ENCODE measurements at places on chromosomes 4 and X. TPM values are rescaled to one million over a fixed set of nuclear protein-coding genes. Genes with fewer than 3 reads are reported as not detected.

DNA sequence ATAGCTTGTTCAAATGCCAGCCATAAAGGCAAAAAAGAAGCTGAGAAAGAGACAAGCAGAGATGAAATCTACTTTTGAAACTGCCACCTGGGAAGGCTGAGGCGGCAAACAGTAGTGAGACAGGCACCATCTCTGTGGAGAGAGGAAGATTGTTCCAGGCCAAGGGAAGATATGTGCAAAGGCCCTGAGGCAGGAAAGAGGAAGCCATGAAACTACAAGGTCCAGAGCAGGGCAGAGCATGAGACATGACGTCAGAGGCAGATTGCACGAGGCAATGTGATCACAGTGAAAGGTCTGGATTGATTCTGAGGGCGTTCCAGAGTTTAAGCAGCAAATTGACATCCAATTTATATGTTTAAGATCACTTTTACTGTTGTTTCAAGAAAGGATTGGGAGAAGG, 226.1 kb downstream of the QDPR start:
- peaks cover 9% of the 10 kb centered on the region for H3K4me1 ChIP-seq
- no peak overlapping the region for H3K4me3 ChIP-seq
- H3K27ac ChIP-seq: no peak overlapping the region
- H3K27me3 ChIP-seq: no peaks in the 10 kb centered on the region
- DNase-seq: no peak
- no peaks in the 10 kb centered on the region for H3K36me3 ChIP-seq

GRCh38 chr4:55781812-55782211, 37.8 kb upstream of the EXOC1L start:
- no peak overlapping the region for H3K27ac ChIP-seq
- no peaks in the 10 kb centered on the region for H3K36me3 ChIP-seq
- no peaks in the 10 kb centered on the region for H3K4me1 ChIP-seq

The TAB3 gene
- 23.2 TPM for total RNA-seq

The PRSS48 gene
- total RNA-seq: not detected

GRCh38 chr4:10105421-10105820, 11.2 kb downstream of the WDR1 start:
- DNase-seq: no peak
- no peaks in the 10 kb centered on the region for H3K27me3 ChIP-seq
- H3K36me3 ChIP-seq: peaks cover 26% of the 10 kb centered on the region
- peak overlapping the region; percentile 83 for H3K27ac ChIP-seq
- no peak overlapping the region for H3K4me3 ChIP-seq
- peaks cover 97% of the 10 kb centered on the region for H3K4me1 ChIP-seq

DNA sequence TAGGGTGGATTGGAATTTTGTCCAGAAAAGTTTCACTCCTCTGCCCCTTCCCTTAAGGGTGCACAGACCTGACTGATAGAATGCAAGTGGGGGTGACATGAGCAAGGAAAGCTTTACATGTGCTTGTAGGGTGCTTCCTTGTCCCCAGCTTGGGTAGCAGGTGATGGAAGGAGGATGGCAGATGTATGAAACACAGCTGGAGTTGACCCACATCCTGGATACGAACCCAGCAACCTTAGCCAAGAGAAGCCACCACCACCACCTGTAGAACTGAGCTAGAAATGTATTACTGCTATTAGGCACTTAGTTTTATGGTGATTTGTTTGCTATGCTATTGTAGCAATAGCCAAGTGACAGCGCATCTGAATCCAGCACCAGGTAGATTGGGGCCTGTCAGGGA, 227.4 kb downstream of the HS3ST1 start:
- no peaks in the 10 kb centered on the region for H3K36me3 ChIP-seq
- no peak overlapping the region for H3K4me3 ChIP-seq
- no peak overlapping the region for H3K27ac ChIP-seq
- H3K4me1 ChIP-seq: no peaks in the 10 kb centered on the region

The FATE1 gene
- total RNA-seq: not detected

The QRFPR gene
- not detected for total RNA-seq

The CXorf65 gene
- not detected for total RNA-seq

- DNase-seq: no peak
- H3K36me3 ChIP-seq: no peaks in the 10 kb centered on the region
- no peak overlapping the region for H3K27ac ChIP-seq
- no peaks in the 10 kb centered on the region for H3K4me1 ChIP-seq
Measured at GRCh38 chrX:73683236-73683859, 120.4 kb downstream of the CHIC1 start.

The LNX1 gene
- total RNA-seq: 47.2 TPM

- no peaks in the 10 kb centered on the region for H3K27me3 ChIP-seq
- no peak for DNase-seq
- no peak overlapping the region for H3K4me3 ChIP-seq
Measured at GRCh38 chr4:2222838-2223237, 19.1 kb downstream of the HAUS3 start.

The PSAPL1 gene
- total RNA-seq: 160 TPM

The IRAK1 gene
- total RNA-seq: 61.5 TPM

The BLTP1 gene
- 88.4 TPM for total RNA-seq

GRCh38 chr4:179196511-179196910, 1754.3 kb upstream of the AGA start:
- no peaks in the 10 kb centered on the region for H3K27me3 ChIP-seq
- no peaks in the 10 kb centered on the region for H3K36me3 ChIP-seq
- no peak overlapping the region for H3K27ac ChIP-seq
- H3K4me1 ChIP-seq: no peaks in the 10 kb centered on the region
- no peak for DNase-seq

GRCh38 chrX:40465735-40466551, 114.8 kb upstream of the ATP6AP2 start:
- H3K36me3 ChIP-seq: no peaks in the 10 kb centered on the region
- no peaks in the 10 kb centered on the region for H3K27me3 ChIP-seq
- no peak overlapping the region for H3K4me3 ChIP-seq
- peaks cover 10% of the 10 kb centered on the region for H3K4me1 ChIP-seq

DNA sequence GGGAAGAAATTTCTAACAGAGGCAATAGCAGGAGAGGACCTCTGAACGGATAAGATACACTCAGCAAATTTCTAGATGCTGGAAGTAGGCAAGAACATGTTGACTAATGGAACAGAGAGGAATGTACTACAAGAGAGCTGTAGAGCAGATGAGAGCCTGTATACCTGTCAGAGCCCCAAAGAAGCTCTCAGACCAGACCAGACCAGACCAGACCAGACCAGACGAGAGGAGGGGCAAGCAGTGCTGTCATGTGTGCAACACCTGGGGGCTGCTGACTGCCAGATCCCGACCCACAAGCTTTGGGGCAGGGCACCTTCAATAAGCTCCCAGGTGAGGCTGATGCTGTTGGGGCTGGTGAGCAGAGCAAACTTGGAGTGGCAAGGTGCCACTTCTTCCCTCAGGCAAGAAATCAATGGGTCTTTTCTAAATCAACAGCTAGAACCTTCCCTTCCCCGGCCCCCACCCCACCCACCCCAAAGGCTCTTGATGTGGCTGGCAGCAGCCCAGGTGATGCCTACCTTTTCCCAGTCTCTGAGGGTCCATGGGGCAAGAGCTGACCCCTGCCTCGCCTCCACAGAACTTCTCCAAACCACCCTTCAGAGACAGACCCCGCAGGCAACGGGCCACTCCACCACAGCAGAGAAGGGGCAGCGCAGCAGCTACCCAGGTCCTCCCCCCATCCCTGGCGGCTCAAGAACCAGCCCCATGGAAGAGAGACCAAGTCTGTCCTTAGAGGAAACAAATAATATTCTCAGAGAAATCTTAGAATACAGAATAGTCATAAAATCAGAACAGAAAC, 32.7 kb downstream of the MECP2 start:
- H3K4me3 ChIP-seq: no peak overlapping the region
- no peak overlapping the region for H3K27ac ChIP-seq
- H3K27me3 ChIP-seq: no peaks in the 10 kb centered on the region
- peaks cover 32% of the 10 kb centered on the region for H3K4me1 ChIP-seq

GRCh38 chr4:23770011-23770410, 119.8 kb downstream of the PPARGC1A start:
- H3K4me3 ChIP-seq: no peak overlapping the region
- H3K4me1 ChIP-seq: no peaks in the 10 kb centered on the region
- DNase-seq: no peak
- no peaks in the 10 kb centered on the region for H3K36me3 ChIP-seq

The KCNIP4 gene
- total RNA-seq: not detected

DNA sequence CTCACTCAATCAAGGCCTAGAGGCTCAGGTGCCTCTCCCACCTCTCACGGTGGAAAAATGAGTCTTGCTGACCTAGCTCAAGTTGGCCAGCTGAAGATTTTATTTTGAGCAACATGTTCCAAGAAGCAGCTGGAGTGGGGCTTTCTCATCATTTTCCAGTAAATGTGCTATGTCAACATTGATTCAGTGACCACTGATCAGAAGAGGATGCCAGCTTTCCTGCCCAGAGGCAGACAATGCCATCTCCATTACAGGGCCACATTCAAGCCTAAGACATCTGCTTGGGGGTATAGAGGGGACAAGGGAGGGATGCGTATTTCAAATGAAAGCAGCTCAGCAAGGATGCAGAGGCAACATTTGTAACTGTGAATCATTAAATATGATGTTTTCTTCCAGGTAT, 3.0 kb downstream of the MEPE start:
- no peaks in the 10 kb centered on the region for H3K27me3 ChIP-seq
- no peak overlapping the region for H3K4me3 ChIP-seq
- H3K36me3 ChIP-seq: no peaks in the 10 kb centered on the region
- H3K27ac ChIP-seq: no peak overlapping the region
- no peak for DNase-seq

DNA sequence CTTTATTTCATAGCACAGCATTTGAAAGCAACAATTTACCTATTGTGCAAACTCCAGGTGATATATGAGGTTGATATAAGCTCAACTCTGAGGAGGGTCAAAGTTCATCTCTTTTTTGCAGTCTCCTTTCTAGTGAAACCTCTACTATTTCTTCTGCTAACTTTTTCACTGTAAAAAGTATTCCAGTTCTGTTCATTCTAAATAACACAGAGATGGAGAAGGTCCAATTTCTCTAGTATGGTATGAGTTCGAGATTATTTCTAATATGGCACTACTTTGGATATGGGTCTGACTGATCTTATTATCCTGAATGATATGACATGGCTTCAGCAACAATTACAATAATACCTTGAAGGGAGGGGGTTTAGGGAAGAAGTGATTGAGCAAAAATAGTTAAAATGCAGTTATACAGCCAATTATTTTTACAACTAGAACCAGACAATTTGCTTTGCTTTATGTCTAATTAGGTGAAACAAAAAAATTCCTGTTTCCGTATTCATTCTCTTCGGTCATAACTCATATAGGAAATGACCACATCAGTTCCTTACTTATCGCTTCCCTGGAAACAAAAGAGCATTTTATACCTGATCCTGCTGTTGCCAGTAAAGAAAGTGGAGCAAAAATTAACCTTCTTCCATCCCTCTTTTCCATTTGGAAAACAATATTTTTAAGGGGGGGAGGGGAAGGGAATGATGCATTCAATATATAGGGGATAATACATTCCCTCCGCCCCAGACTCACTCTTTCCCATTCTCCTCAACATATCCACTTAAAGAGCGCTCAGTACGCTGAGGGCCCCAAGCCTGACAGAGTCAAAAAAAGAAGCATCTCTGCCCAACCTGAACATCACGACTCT, 1.0 kb downstream of the TBC1D9 start:
- peak overlapping the region; percentile 94 for H3K4me3 ChIP-seq
- no peaks in the 10 kb centered on the region for H3K36me3 ChIP-seq
- peaks cover 21% of the 10 kb centered on the region for H3K4me1 ChIP-seq
- no peaks in the 10 kb centered on the region for H3K27me3 ChIP-seq
- peak overlapping the region; percentile 91 for H3K27ac ChIP-seq
- DNase-seq: no peak

DNA sequence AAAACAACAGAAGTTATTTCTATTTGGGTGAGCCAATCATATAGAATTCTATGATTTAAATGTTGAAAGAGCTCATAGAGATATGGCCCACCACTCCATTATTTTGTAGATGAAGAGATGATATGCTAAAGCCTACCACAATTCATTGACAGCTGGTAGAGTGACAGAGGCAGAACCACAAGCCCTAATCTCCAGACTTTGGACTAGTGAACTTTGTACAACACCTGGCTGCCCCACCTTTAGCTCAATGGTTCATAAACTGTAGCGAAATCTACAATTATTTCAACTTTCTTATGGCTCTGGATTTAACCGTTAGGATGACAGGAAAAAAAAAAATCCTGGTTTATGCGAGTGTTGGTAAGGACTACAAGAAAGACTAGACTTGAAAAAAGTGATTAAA, 50.9 kb downstream of the PRKG2 start:
- H3K36me3 ChIP-seq: no peaks in the 10 kb centered on the region
- H3K4me1 ChIP-seq: peaks cover 4% of the 10 kb centered on the region
- H3K27me3 ChIP-seq: no peaks in the 10 kb centered on the region

The POLR2B gene
- 111 TPM for total RNA-seq

The NIPAL1 gene
- total RNA-seq: 19.2 TPM

- no peak for DNase-seq
- H3K4me3 ChIP-seq: no peak overlapping the region
- no peaks in the 10 kb centered on the region for H3K36me3 ChIP-seq
- no peaks in the 10 kb centered on the region for H3K27me3 ChIP-seq
- H3K27ac ChIP-seq: no peak overlapping the region
- no peaks in the 10 kb centered on the region for H3K4me1 ChIP-seq
Measured at GRCh38 chrX:105567082-105567481, 255.3 kb upstream of the NRK start.

GRCh38 chrX:154025230-154025629, 5.5 kb upstream of the IRAK1 start:
- peaks cover 8% of the 10 kb centered on the region for H3K36me3 ChIP-seq
- no peak overlapping the region for H3K4me3 ChIP-seq
- no peak for DNase-seq
- H3K4me1 ChIP-seq: peaks cover 31% of the 10 kb centered on the region
- peak overlapping the region; percentile 34 for H3K27ac ChIP-seq

- DNase-seq: no peak
- no peaks in the 10 kb centered on the region for H3K27me3 ChIP-seq
- no peak overlapping the region for H3K4me3 ChIP-seq
- no peak overlapping the region for H3K27ac ChIP-seq
Measured at GRCh38 chr4:84634961-84635360, 52.0 kb downstream of the CDS1 start.

The GPR143 gene
- total RNA-seq: 3.6 TPM

The NAT8L gene
- total RNA-seq: 1.8 TPM

DNA sequence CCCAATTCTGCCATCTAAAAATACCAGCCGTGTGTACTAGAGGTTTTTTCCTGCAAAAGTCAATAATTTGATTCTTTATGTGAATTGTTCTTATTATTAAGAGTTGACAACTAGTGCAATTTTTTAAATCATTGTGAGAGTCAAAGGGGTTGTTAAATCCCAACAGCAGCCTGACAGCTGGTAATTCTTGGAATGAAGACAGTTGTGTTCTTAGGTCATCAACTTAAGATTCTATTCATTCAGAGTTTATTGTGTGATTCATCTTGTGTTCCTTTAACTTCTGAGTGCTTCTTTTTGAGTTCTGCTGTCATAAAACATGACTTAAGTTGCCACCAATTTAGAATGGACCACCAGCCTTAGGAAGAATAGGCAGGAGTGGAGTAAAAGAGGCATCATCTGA, 329.0 kb downstream of the NAF1 start:
- H3K27me3 ChIP-seq: no peaks in the 10 kb centered on the region
- no peak for DNase-seq
- H3K4me1 ChIP-seq: no peaks in the 10 kb centered on the region
- H3K27ac ChIP-seq: no peak overlapping the region
- H3K4me3 ChIP-seq: no peak overlapping the region
